ENCODE measurements at places on chromosomes 3 and 15.

GRCh38 chr3:149678351-149678950, 20.6 kb upstream of the WWTR1 start:
- peak; percentile 15 for DNase-seq

- peak; percentile 68 for DNase-seq
Observed at GRCh38 chr3:171460725-171461524, 720 bp upstream of the TNIK start.

DNA sequence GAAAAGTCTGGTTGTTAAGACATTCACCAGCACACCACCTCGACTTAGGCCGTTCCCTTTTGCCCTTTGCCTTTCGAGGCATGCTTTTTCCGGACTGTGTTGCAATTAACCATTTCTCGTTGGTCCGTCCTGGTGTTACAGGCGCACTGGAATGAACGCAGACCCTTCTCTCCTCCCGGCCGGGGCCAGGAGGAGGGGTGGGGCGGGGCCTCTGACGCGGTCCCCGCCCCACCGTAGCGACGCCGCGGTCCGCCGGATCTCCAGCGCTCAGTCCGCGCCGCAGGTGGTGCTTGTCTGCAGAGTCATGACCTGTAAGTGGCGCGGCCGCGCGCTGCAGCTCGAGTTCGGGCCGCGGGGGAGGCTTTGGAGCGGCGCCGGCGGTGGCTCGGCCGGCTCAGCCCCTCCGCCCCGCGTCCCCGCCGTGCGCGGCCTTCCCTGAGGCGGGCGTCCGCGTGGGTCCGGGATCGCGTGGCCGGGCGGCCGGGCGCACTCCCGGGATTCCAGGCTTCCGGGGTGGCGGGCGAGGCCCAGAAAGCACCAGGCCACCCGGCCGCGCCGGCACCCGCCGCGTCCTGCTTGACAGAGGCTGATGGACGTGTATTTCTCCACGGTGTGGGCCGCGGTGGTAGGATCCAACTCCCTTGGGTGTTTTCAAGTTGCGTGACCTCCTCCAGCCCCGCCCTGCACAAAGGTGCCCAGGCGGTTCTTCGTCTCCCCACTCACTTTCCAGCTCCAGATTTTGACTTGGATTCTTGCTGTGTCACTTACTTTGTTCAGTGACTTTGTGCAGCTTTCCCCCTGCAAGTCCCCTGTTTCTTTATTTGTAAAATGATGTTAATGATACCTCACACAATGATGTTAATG, at the start of gene NIT2:
Gene NIT2 (plus strand): TSS at position 270 of the 864 bp plus-strand sequence. CDS start 35 bp downstream, at position 305.
- DNase-seq, result peak; percentile 89

- no peak for DNase-seq
Observed at GRCh38 chr15:78101423-78102105, 9.2 kb downstream of the SH2D7 start.

DNA sequence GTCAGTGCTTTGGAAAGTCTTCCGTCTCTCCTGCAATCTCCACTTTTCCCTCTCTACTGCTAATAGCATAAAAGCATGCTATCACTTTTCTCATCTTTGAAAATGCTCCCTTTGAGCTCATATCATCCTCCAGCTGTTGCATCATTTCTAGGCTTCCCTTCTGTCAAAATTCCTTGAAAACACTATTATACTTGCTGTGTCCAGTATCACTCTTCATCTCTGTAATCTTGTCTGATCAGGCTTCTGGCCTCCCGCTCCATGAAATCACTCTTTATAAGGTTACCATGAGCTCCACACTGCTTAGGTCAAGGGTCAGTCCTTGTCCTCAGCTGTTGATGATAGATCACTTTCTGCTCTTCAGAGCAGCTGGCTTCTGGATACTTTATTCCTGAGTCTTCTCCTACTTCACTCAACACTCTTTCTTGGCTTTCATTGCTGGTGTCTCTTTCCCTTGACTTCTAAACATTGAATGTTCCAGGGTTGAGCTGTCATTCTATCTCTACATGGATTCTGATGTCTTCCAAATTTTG, 50.9 kb upstream of the SPTSSB start:
- no peak for DNase-seq

- no peak for DNase-seq
Observed at GRCh38 chr3:65723011-65723410, 315.7 kb downstream of the MAGI1 start.

GRCh38 chr3:183437666-183438564, 9.5 kb upstream of the MCF2L2 start:
- no peak for DNase-seq

DNA sequence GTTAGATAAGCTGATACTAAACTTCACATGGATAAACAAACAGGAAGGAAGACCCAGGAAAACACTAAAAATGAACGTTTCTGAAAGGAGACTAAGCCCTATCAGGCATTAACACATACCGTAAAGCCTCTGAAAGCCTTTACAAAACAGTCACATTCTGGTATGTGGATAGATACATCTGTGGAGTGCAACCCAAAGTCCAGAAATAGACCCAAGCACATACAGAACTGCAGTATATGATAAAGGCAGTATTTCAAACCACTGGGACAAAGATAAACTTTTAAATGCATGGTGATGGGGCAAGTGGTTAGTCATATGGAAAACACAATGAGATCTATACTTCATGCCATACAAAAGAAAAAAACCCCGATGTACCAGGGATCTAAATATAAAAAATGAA, 26.0 kb downstream of the DCBLD2 start:
- no peak for DNase-seq

GRCh38 chr3:14947100-14947885, at the start of gene NR2C2:
Gene NR2C2 (plus strand): TSS chr3:14947583. CDS start chr3:15003915, 56,332 bp downstream.
- peak; percentile 74 for DNase-seq

GRCh38 chr15:32908135-32908801, 190.5 kb downstream of the GREM1 start:
- DNase-seq, result no peak

DNA sequence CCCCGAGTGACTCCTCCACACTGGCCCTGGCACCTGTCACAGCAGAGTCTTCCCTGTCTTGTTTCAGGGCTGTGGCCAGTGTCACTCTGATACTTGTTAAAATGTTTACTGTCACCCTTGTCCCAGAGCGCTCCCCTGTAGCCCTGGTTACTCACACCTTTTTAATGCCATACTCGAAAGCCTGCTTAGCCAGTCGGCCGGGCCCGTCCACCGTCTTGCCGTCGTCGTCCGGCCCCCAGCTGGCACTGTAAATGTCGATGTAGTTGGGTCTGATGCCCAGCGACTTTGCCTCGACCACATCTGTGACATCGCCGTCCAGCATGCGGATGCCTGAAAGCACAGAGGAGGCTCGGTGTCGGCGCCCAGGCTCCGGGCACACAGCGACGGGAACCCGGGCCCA, 91.3 kb downstream of the PCSK6 start:
- DNase-seq, result no peak

DNA sequence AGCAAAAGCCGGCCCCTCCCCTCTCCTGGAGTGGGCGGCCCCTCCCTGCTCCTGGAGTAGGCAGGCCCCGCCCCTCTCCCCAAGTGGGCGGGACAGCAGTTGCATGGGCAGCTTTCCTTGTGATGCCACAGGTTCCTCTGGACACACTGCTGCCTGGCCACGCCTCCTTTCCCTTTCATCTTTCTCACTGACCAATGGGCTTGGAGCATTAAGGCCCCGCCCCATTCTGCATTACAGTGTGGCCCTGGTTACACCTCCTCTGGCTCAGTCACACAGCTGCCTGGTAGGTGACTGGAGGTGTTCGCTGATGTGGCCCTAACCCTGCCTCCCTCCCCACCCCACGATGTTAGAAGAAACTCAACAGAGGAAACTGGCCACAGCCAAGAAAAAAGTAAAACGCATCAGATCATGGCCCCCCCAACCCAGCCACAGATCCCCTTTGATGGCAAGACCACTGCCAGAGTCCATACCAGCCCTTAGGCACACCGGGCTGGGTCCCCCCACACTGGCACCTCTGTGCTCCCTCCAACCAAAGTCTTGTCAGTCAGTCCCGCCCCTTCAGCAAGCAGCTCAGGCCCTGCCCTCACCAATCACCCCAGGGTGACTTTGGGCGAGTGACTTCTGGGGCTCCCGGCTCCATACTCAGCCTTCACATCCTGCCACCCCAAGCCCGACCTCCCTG, 84.3 kb downstream of the ADAMTS7 start:
- peak; percentile 97 for DNase-seq

DNA sequence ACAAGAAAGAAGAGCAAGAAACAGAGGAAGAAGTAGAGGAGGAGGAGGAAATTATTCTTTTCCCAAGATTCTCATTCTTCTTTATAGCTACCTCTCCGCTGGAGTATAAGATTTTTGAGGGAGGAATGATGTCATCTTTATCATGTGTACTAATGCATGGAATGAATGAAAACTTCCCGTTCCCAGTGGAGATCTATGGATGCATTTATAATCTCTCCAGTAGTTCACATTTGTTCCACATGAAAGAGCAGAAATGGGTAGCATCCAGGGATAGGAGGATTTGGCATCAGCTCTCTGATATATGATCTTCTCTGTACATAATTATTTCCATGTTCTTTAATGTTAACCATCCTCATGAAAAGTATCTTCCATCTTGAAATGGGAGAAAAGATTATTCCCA, 244.4 kb downstream of the ADAMTSL3 start:
- DNase-seq, result no peak

- no peak for DNase-seq
Observed at GRCh38 chr3:64226730-64227129, 1.5 kb upstream of the PRICKLE2 start.

DNA sequence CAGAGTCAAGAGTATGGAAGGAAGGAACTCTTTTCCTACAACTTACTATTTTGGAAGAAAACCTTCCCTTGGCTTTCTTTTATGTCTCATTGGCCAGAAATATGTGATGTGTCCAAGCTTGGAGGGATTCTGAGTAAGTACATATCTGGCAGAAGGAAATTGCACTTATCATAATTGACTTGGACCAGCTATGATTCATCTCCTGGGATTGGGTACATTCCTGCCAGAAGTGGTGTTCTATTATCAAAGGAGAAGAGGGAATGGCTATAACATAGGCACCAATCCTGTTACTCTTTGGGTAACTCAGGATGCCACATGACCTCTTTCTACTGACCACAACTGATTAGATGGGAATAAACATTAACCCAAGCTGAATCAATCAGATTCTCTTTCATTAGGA, 13.5 kb upstream of the DAZL start:
- no peak for DNase-seq

DNA sequence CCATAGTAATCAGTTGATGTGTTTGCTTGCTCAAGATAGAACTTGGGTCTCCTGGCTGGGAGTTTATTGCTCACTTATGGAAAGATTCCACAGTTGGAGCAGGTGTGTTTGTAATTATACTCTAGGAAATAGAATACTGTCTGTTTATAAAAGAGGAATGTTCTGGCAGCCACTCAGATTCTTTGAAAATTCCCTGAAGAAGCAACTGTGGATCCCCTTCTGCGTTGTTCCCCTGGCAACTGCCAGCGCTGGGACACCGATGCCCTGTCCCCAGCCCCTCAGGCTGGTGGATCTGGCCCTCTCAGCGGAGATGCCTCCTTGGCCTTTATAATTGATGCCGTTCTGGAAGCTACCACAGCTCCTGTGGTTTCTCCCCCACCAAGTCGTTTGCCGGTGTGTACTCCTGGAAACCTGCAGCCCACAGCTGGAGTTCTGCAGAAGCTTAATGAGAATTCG, 225.9 kb downstream of the ITPR1 start:
- DNase-seq, result no peak

- DNase-seq, result no peak
Observed at GRCh38 chr3:104990758-104991157, 376.0 kb upstream of the ALCAM start.

- DNase-seq, result no peak
Observed at GRCh38 chr3:182807061-182807460, 13.8 kb downstream of the ATP11B start.

- no peak for DNase-seq
Observed at GRCh38 chr3:107285197-107285596, 92.0 kb upstream of the CCDC54 start.

DNA sequence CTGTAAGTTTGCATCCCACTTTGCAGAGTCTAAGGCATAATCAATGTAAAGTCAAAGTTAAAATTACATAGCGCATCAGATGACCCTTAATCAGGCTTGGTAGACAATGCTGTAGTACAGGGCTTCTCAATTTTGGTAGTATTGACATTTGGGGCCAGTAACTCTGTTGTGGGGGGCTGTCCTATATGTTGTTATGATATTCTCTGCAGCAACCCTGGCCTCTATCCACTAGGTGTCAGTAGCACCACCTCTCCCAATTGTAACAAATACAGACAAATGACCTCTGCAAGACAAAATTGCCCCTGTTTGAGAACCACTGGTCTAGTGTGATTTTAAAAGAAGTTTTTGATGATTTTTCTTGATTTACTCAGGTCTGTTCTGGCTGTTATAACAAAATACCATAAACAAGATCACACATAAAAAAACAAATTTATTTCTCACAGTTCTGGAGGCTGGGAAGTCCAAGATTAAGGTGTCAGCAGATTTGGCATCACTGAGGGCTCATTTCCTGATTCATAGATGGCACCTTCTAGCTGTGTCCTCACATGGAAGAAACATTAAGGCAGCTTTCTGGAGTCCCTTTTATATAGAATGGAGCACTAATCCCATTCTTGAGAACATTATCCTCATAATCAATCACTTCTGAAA, 37.6 kb upstream of the SLC9A9 start:
- peak; percentile 31 for DNase-seq

GRCh38 chr3:4898454-4899313, 80.6 kb upstream of the BHLHE40 start:
- no peak for DNase-seq

DNA sequence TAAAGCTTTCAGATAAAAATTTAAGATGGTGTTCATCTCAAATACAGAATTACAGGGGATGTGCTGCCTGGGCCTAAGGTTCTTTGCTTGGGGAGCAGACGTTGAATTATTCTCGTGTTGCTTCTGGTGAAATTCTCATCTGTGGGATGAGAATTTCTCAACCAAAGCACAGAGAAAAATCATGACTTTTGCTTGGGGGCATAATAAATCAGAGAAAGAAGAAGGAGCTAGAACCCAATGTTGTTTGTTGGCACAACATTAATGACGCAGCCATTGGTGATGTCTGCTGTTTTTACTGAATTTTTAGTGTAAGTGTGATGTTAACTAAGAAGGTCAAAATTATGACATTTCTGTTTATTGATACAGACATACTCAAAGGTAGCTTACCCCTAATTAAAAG, 35.7 kb downstream of the P3H2 start:
- DNase-seq, result no peak

GRCh38 chr15:59656897-59657634, at the start of gene GTF2A2:
Gene GTF2A2 (minus strand): TSS chr15:59657515. CDS start chr15:59652277, 5,238 bp downstream.
- DNase-seq, result peak; percentile 96

DNA sequence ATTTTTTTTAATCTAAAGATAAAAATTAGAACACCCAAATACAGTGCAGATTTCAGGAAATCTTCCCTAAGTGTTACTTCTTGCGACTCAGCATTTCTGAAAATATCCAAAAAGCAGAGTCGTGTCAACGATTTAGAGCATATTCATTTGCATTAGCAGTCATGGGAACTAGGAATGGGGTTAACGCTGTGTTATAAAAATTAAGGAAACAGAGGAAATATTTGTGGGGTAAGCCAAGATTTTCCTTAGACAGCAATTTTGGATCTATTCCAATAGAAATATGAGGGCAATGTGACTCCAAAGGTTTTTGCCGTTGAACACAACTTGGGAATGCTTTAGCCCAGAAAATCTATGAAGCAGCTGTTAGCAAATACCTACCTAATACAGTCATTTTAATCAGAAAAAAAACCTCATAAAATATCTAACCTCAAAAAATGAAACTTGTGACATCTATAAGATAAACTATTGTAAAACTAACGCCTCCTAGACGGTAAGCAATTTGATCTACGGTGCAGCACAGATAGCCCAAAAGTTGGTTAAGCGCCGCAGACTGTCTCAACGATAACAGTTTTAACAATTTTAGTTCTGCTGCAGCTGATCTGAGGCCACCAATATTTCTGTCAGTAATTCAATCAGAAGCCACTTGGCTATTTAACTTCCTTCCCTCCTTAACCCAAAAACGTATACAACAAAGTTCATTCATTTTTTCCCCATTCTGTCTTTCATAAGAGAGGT, 5.8 kb upstream of the ATP11B start:
- DNase-seq, result no peak
